ENCODE measurements at places on chromosomes 6 and 20.

DNA sequence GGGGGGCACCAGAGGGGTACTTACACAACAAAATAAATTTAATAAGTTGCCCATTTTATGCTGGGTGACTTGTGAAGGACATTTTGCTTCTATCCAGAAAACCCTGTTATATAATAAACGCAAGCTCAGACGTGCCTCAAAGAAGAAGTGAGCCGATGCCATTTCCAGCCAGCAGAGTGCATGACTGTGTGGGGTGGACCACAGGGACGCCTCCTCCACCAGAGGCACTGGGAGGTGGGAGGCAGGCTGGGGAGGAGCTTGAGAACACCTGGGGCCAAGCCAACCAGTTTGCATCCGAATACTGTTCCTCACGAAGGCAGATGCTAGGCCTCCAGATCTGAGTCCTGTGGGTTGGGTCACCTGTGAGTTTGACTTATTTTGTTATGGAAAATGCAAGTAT, 363.8 kb downstream of the RNGTT start:
- DNase-seq: no peak

GRCh38 chr6:5772408-5773120, 234.2 kb downstream of the NRN1 start:
- no peak for DNase-seq

GRCh38 chr20:40276301-40276700, 412.7 kb downstream of the MAFB start:
- no peak for DNase-seq

DNA sequence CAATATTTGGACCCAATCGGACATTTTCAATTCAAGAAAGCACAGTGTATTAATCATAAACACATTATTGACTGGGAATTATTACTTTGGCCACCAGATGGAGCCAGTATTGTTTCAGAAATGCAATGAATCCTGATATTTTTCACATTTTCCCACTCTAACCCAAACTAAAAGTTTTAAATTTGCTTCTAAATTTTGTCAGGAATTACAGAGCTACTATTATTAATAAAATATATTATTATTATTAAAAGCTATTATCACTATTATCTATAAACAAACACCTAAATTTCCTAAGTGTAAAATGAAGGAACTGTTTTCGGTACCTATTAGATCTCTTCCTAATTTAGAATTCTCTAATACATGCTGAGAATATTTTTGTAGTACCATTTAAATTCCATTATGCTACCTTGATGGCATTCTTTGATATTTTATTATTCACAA, 245.3 kb downstream of the OGFRL1 start:
- no peak for DNase-seq

GRCh38 chr20:49811825-49812506, 662 bp upstream of the SLC9A8 start:
- DNase-seq: no peak

GRCh38 chr20:50054626-50055511, 58.1 kb downstream of the UBE2V1 start:
- no peak for DNase-seq

- no peak for DNase-seq
Measured at GRCh38 chr6:170480050-170480692, 72.9 kb downstream of the PSMB1 start.

DNA sequence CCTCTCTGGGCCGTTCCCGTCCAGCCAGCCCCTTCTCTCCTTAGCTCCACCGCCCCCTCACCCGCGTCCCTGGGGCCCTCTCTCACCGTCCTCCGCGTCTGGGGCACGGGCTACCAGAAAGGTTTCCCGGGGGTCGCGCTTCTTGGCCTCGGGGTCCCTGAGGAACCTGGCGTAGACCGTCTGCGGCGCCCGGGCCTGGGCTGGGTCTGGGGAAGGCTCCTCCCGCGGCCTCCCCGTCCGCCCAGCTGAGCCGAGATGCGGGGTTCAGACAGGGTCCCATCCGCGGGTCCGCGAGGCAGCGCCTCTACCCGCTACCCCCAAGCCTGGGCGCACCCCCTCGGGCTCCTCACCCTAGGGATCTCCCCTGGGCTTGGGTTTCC, 1.1 kb downstream of the TULP1 start:
- no peak for DNase-seq

- peak; percentile 8 for DNase-seq
Measured at GRCh38 chr6:45423111-45423823, 45.5 kb upstream of the SUPT3H start.

- DNase-seq: no peak
Measured at GRCh38 chr20:60937585-60937984, 314.5 kb upstream of the CDH4 start.

DNA sequence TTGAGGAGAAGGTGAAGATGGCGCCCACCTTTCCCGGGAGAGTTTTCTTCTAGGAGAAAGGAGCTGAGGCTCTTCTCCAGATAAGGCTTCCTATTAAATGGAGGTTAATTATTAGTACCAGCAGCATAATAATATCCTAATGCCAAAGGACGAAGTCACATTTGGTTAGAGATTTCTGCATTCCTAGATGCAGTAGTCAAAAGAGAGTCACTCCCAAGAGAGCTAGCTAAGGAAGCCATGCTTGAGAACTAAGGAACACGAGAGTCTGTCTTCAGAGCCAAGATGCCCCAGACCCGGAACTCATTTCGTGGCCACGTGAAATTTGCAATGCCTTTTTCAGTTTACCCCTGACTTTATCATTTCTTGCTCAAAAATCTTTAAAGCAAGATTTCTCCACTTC, 132.7 kb downstream of the TSHZ2 start:
- DNase-seq: no peak

GRCh38 chr20:35499271-35499670, 30.2 kb downstream of the C20orf173 start:
- no peak for DNase-seq

- DNase-seq: no peak
Measured at GRCh38 chr6:66508433-66508832, 801.4 kb upstream of the EYS start.

- DNase-seq: no peak
Measured at GRCh38 chr20:46260480-46260879, 47.8 kb downstream of the CDH22 start.

GRCh38 chr6:108193131-108193530, 27.3 kb downstream of the NR2E1 start:
- no peak for DNase-seq

DNA sequence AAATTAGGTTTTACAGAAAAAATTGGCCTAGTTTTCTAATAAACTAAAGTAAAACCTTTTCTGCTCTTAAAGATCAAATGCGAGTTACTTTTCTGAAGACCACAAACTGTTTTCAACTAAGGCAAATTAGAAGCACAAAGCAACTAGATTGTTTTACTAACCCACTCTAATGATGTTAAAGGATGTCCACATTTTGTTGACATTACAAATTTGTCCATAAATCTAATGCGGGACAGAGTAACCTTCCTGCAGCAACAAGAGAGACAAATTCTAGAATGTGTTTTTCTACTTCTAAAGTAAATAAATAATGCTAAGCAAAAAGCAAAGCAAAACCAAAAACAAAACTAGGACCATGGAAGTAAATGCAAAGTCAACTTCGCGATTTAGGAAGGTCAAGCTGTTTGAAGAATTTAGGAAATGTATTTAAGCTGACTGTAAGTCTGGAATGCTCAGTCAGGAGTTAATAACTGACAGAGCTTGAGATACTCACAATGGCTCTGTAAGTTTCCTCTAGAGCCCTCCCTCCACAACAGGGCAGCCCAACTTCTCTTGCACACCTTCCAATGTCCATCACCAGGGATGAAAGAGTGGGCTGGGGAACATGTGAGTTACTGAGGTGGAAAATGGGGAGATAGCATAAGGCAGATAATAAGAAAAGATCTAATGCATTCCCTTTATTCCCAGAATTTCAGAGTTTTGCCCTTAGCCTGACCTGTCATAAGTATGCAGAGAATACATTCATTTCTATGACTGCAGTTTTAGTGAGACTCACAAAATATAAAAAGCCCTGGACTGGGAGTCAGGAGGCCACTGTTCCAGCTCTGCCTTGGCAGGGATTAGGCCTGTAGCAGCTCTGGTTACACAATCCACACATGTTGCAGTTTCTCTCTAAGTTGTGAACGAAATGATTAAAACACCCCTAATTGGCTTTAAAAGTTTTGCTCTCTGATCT, 158.8 kb downstream of the FOXA2 start:
- no peak for DNase-seq

DNA sequence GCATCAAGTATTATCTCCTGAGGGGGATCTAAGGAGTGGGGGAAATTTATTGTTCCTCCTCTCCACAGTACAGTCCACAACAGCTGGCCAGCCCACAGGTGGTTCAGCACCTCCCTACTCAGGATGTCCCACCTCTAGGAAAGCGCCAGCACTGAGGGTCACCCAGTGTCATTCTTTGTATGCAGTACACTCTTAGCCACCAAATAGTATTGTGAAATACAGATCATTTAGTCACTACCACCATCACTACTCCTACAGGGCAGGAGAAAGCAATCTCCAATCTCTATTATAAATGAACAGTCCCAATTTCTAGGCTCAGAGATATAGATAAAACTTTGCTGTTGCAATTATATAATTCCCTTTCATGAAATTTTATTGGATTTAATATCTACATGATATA, 6.3 kb upstream of the ZNF76 start:
- no peak for DNase-seq

DNA sequence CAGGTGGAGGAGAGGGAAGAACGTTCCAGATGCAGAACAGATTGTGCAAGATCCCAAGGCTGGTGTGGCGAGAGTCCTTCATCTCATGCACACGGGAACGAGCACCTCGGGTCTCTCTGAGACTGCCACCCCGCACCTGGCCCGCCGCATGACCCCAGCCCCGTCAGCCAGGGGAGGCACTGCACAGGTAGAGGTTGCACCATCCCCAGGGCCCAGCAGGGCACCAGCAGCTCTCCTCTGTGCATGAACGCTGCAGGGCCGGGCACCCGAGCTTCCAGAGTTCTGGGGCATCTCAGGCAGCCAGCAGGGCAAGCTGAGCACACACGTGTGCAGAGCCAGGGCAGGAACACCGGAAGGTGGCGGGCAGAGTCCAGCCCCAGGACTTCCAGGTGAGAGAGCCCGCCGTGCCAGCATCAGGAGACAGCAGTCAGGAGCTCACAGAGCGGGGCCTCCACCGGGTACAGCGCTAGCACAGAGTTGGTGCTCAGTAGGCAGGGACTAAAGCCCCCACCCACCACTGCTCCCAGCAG, 193.2 kb downstream of the TAF4 start:
- no peak for DNase-seq

DNA sequence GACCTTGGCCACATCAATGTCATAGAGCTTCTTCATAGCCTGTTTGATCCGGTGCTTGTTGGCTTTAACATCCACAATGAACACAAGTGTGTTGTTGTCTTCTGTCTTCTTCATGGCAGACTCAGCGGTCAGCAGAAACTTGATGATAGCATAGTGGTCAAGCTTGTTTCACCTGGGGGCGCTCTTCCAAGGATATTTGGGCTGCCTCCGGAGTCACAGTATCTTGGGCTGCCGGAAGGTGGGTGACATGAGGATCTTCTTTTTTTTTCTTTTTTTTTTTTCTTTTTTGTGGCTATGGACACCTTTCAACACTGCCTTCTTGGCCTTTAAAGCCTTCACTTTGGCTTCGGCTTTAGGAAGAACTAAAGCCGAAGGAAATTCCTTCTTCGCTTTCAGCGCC, 244.6 kb downstream of the GJA1 start:
- DNase-seq: no peak

GRCh38 chr6:100509101-100509500, 44.4 kb upstream of the SIM1 start:
- no peak for DNase-seq

DNA sequence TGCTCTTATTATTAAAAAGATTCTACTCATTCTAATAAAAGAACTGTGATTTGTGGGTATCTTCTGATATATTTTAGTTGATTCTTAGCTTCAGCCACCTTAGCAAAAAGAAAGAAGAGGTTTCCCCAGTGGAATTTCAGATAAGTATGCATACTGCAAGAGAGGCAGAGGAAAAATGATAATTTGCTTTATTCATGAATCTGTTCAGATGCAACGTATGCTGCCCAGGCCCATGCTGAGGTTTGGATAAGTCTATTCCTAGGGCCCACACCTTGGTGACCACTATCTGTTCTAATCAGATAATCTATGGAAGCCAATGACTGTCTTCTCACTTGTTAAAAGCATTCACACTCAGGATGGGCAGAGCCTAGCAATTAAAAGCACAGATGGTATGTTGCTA, 194.0 kb downstream of the HIVEP2 start:
- no peak for DNase-seq

DNA sequence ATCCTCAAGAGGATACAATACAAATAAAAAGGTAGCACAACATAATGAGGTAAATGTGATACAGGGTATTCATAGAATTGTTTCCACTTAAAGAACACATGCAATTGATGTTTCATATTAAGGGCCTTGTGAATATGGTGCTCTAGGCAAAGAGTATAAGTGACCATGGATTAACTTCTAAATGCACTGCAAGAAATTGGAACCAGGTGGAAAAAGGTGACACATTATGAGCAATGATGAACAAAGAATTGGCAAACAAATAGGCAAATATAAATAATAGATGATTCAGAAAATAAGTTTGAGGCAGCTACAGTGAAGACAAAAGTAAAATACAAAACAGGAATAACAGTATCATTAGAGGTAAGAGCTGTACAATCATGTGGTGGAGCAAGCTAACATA, 192.0 kb downstream of the GRIK2 start:
- no peak for DNase-seq

DNA sequence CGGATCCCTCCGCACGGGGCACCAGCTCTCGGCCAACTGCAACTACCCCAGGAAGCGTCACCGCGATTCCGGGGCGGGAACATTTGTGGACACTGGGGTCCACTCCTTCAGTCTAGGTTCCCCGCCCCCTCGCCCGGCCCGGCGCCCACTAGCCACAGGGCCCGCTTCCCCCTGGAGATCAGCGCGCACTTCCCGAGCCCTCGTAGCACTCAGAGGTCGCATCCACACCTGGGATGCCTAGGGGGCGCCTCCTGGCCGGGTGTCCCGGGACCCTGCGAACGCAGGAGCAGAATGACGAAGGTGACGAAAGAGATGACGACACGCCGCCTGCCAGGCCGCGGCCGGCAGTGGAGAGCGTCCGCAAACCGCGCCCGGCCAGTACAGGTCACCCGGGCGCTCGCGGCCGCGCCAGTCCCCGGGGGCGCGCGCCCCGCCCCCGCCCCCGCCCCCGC, 309 bp upstream of the AIG1 start:
- DNase-seq: peak; percentile 86

All from CD4-positive, alpha-beta T cell treated with Interleukin-1 beta for 1 hour (primary cell).